M059J (cell line): ENCODE measurements at places on chromosomes 11 and 22.

GRCh38 chr11:61587541-61587941 is 6.7 kb upstream of the SYT7 start:
- peak; percentile 24 for DNase-seq

- peak; percentile 72 for DNase-seq
Observed at GRCh38 chr22:37817705-37818408, 5.3 kb upstream of the GALR3 start.

DNA sequence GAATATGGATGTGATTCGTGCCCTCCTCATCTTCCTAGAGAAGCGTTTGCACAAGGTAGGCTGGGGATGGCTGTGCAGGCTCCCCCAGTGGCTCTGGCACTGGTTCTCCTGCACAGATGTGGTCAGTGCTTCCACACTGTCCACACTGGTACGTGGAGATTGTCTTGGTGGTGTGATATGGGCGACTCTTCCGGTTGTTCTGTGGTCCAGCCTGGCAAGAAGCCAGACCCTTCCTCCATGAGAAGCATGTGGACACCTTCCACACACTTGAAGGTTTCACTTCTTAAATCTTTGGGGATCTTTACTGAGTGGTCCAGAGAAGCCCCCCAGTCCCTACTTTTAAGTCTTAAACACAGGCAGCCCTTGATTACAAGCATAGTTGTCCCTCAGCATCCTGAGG is 3.8 kb downstream of the RIC8A start:
- no peak for DNase-seq

- DNase-seq, result no peak
Observed at GRCh38 chr11:5505363-5506048, 4.3 kb downstream of the UBQLN3 start.

GRCh38 chr11:9823887-9824385 is 160.1 kb downstream of the SWAP70 start:
- DNase-seq, result no peak

DNA sequence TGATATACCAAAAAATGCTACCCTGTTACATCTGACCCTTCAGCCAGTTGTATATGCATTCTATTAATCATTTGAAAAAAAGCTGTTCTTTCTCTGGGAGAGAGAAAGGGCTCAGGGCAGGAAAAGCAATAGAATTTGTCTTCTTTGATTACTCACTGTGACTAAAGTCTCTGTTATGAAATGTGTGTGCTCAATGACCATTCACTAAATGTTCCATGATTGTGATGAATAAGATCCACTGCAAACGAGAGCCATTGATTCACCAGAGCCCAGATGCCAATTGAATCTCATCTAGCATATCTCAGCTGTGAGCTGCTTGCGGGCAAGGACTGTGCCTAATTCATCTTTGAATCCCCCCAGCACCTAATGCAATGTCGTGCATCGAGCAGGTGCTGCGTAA is 184.3 kb downstream of the OPCML start:
- DNase-seq, result no peak

DNA sequence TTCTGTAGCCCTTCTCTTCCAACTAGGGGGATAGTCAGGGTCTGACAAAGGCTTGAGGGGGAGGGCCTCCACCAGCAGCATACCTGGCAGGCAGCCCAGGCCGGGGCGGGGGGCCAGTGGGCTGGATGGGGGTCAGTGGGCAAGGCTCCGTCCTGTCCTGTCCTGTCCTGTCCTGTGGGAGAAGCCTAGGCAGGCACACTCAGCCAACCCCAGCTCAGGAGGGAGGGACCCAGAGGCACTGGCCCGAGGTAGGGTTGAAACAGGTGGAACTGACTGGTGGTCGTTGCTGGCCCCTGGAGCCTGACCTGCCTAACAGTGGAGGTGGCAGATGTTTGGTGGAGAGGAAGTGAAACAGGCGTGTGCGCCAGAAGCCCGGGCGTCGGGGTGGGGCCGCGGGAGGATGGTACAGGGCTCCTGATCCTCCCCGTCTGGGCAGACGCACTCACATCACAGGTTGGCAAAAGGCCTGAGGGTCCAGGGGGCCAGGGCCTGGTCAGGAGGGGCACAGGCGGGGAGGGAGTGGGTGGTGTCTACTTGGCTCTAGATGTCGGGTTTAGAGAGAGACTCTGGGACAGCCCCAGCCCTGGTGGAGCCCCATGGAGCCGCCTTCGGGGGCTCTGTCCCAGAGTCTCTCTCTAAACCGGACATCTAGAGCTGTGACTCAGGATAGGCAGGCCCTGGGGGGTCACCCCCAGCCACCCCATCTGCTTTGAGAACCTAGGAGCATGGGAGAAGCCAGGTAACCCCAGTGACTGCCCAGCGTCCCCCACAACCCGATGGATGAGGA is 32.5 kb upstream of the GRAMD4 start:
- no peak for DNase-seq

DNA sequence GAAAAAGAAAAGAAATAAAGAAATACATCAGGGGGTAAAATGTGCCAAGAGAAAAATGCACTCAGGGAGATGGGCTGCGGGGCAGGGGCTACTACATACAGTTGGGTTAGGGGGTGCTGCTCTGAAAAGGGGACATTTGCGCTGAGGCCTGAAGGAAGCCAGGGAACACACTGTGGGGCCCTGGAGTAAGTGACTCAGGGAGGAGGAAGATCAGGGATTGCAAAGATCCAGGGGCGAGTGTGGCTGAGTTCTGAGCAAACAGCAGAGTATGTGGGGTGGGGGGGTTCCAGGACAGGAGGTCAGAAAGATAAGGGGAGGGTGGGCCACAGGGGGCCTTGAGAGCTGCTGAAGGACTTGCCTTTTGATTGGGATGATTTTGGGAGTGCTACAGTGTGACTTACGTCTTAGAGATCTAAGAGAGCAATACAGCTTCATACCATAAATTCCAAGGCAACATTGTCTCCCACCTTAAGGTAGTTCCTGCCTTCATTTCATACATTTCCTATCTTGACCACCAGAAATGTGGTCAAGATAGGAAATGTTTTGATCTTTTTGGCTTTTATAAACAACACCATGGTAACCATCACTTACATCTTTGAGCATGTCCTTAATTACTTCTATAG is 5.8 kb downstream of the A4GALT start:
- DNase-seq, result no peak

- DNase-seq, result peak; percentile 98
Observed at GRCh38 chr22:29621761-29622526, 18.5 kb downstream of the NF2 start.

GRCh38 chr11:56842814-56843794 is 94.6 kb upstream of the OR9G4 start:
- no peak for DNase-seq

- DNase-seq, result no peak
Observed at GRCh38 chr11:70204466-70204799, 1.3 kb downstream of the FADD start.

- no peak for DNase-seq
Observed at GRCh38 chr22:29473001-29473400, 7.0 kb upstream of the NEFH start.

DNA sequence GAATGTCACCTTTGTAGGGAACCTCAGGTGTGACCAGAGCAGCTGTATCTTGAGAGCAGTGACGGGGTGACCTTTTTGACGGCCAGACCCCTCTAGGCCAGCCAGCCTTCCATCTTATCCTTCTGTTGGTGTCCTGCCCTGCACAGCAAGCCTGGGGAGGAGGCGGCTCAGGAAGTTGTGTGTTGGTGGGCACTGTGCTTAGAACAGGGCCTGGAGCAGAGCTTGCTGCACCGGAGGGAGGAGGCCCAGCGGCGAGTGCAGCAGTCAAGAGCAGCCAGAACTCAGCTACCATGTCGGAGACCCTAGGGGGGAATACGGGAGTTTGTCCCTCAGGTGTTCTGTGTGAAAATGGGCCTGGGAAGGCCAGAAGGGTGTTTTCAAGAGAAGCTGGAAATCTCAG is 129.4 kb downstream of the OSBP2 start:
- no peak for DNase-seq

DNA sequence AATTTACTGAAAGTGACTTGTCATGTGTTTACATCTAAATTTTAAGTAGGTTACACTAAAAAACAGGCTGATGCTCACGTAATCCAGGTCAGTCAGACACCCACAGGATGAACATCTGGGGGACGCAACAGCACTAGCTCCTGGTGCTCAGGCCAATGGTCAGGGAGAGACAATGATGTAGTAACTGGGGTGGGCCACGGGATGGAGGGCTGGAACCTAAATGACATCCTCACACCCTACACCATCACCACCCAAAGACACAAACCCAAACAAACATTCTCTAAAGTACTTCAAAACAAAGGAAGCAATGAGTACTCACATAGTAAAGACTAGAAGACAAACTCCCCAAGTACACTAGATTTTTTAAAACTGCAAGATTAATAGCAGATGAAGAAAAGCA is 53.5 kb upstream of the SLC25A1 start:
- no peak for DNase-seq

DNA sequence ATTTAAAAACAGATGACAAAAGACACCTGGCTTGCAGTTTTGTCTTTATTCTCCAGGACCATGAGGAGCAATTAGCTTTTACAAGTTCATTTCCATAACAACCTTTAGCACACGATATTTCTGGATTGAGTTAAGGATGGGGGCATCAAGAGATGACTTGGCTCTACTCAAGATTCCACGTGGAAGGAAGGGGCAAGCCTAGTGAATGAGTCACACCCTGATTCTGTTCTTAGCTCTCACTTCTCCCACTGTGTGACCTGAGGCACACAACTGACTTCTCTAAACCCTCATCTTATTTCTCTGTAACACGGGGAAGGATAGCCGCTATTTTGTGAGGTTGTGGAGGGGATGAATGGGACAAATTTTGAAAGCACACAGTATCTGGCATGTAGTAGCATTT is 185.5 kb downstream of the KIRREL3 start:
- peak; percentile 83 for DNase-seq

DNA sequence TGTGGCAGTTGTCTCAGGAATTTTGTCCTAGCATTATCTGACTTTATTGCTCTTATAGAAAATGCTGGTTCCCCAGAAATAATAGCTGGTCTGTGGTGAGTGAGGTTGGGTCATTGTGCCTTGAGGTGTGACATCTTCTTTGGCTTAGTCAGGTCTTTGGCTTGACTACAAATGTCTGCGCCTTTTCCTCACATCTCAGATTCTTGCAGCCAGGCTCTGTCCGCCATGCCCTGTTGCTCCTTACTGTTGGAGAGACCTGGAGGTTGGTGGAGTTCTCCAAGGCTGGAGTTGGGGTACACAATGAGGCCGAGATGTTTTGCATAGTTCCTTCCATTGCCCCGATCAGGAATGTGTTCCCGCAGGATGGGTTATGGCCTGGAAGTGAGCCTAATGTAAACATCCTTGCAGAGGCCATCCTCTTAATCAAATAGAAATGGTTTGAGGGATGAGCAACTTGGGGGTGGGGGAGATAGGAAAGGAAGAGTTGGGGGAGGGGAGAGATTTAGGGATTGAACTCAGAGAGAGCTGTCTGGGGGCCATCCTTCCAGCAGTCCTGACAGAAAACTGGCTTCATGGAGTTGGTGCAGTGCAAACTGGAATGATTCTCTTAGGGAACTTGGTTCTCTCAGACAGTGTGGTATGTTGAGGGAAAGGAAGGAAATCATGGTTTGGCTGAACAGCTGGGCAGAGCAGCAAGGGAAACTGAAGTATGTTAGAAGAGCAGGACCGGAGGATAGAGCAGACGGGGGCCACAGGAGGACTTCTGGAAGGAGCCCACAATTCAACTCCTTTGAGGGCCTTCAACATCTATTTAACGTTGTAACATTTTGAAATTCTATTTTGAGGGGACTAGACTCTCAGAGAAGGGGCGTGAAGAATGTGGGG is 49.9 kb downstream of the ZBTB16 start:
- no peak for DNase-seq

DNA sequence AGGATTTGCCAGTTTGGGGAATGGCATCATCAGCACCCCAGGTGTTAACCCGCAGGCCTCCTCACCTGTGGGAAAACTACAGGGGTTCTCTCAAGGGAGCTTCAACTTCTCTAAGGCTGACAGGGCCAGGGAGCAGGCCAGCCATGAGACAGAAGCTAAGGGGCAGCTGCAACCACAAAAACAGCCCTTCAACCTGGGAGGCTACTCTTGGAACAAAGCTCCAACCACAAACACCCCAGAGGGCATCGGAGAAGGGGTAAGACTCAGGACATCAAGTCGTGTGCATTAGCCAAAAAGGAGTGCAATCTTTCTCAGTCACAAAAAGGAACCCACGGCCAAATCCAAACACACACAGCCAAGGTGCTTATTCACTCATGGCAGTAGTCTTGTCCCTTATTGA is 103.0 kb downstream of the PLEKHA7 start:
- peak; percentile 83 for DNase-seq

- no peak for DNase-seq
Observed at GRCh38 chr22:20435436-20436306, 2.0 kb downstream of the SCARF2 start.

GRCh38 chr11:27085605-27086004 is 45.0 kb downstream of the BBOX1 start:
- no peak for DNase-seq

- no peak for DNase-seq
Observed at GRCh38 chr11:67494371-67495233, 10.6 kb downstream of the PITPNM1 start.

- DNase-seq, result no peak
Observed at GRCh38 chr11:1194977-1195681, 27.7 kb upstream of the MUC5B start.

GRCh38 chr11:29518389-29519174 is 498.2 kb downstream of the KCNA4 start:
- DNase-seq, result no peak

GRCh38 chr11:33777906-33778305 is 3.6 kb upstream of the FBXO3 start:
- no peak for DNase-seq

GRCh38 chr11:65547446-65548125 is 10.6 kb downstream of the LTBP3 start:
- DNase-seq, result no peak

GRCh38 chr11:62253999-62254542 is 12.0 kb downstream of the SCGB1D2 start:
- no peak for DNase-seq

- DNase-seq, result no peak
Observed at GRCh38 chr11:71535825-71536224, 2.0 kb upstream of the KRTAP5-8 start.
